Kidney glomerular epithelial cell (primary cell): ENCODE measurements at places on chromosomes 4 and X.

DNA sequence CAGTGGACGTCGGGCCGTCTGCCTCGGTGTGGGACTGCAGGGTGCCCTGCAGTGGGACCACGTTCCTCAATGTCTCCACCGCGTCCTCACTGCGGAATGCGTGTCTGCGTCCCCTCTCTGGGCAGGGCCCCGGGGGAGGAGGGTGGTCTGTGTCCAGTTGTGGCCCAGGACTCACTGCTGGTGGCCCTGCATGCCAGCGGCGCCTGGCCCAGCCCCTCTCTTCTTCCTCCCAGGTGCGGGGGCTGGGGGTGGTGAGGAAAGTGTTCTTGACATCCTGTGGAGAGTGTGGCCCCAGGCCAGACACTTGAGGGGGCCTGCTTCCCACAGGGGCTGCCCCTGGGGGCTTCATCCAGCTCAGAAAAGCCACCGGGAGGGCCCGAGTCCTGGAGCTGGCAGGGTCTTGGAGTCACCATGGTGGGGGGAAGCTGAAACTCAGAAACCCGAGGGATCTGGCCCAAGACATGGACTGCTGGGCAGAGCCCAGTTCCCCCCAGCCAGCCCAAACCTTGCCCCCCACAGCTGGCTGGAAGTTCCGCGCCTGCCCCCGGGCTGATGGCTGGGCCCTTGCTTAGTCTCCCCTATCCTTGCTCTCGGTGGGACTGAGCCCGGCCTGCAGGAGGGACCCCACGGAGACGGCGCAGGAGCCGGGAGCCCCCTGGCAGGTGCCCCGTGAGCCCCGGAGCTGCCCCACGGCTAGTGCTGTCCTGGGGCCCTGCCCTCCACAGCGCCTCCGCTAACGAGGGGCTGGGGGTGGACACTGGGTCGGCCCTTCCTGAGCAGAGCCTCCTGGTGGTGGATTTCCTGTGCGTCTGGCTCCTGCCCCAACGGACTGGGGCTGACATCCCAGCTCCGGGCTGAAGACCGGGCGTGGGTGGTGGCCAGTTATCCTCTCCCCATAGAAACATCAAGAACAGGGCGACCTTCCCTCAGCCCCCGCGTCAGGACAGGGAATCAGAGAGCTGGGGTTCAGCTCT is 2.9 kb downstream of the DOK7 start:
- DNase-seq, result no peak

DNA sequence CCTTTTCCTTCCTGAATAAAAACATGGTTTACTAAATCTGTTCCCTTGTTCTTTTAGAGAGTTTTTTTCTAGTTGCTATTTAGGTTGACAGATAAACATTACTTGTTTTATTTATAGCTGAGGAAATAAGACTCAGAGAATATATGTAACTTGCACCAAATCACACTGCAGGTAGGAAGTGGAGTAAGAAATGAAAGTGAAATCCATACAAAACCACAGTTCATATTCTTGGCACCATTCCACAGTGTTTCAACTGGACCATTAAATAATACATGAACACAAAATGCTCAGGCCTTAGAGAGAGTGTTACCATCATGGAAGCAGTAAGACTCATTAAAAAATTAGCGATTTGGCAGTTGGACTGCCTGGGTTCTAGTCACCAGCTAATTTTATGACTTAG is 326.9 kb upstream of the SLIT2 start:
- DNase-seq, result no peak

GRCh38 chr4:2745981-2746806 is 9.9 kb downstream of the TNIP2 start:
- no peak for DNase-seq

- no peak for DNase-seq
Measured at GRCh38 chr4:54390670-54391069, 161.6 kb downstream of the PDGFRA start.

DNA sequence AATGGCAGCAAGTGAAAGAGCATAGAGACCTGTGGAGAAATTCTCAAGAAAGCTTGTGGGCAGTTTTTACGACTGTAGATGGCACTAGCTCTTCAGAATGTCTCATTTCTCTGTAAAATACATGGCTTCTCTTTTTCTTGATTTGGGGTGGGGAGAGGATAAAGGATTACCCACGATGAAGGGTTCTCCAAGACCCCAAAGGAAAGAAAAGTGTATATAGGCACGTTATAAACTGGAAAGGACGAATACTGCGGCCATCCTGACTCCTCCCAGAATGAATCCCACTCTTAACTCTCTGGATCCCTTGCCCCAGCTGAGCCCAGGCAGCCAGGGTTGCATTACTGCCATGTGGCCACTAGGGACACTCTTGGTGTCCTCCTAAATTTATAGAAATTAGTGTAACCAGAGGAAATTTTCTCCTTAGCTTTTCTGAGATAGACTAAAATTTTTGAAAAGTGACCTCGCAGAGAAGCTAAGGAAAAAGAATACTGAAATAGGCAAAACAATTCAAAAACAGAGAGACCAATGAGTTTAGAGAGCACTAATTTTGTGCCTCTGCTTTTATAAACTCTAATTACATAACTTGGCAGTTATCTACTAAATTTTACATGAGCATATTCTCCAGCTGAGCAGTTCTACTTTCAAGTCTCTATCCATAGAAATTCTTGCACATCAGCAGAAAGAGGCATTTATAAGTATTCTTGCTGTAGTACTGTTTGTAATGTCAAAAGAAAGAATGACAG is 37.8 kb upstream of the PCDH19 start:
- DNase-seq, result no peak

GRCh38 chrX:107753187-107753586 is 22.4 kb downstream of the TSC22D3 start:
- DNase-seq, result no peak

- no peak for DNase-seq
Measured at GRCh38 chrX:15404401-15405096, 20.3 kb upstream of the VEGFD start.

- DNase-seq, result peak; percentile 2
Measured at GRCh38 chr4:185384930-185385331, 10.8 kb downstream of the LRP2BP start.

DNA sequence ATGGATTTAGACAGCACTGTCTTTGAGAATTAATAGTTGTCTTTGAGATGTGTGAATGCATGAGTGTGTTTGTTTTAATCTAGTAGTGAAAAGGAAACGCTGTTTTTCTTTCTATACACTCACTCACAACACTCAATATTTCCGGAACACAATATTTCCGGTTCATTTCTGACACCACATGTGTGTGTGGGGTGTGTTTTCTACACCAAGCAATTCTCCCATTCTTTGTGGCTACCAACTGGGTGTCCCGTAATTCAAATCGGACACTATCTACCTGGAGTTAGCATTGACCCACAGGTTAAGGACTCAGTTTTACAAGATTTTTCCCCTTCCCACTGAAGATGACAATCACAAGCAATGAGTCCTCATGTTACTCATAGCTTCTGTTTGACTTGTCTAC is 113.9 kb downstream of the SNCA start:
- DNase-seq, result no peak

DNA sequence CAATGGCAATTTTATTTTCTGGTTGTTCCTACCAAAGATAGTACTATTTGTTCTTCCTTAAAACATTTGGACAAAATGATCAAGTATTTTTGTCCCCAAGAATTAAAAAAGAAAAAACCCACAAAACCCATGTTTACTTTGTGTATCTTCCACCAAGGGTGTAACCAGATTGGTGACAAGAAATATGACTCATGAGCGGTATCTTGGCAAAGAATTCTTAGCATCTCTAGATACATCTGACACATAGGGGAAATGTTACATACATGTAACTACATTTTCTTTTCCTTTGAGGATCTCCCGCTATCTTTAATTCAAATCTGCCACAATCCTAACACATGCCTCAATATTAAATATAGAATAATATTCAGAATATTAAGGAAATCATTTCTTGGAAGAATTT is 78.7 kb downstream of the WDFY3 start:
- no peak for DNase-seq

- no peak for DNase-seq
Measured at GRCh38 chr4:90162566-90162965, 35.4 kb downstream of the CCSER1 start.

- DNase-seq, result no peak
Measured at GRCh38 chrX:1094566-1095333, 117.7 kb downstream of the CRLF2 start.

- DNase-seq, result no peak
Measured at GRCh38 chr4:93876754-93877153, 48.2 kb downstream of the ATOH1 start.

- DNase-seq, result no peak
Measured at GRCh38 chrX:12919051-12919450, 12.6 kb downstream of the TLR8 start.

DNA sequence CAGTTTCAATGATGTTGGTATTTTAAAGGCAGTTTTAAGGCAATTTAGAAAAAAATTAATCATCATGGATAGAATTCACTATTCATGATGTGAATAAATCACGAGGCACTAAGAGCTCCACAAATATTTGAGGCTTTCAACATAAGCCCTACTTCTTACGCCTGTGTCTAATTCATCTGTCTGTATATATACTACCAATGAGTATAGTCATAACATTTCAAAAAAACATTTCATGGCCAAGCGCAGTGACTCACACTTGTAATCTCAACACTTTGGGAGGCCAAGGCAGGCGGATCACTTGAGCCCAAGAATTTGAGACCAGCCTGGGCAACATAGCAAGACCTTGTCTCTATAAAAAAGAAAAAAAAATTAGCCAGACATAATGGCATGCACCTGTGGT is 56.5 kb downstream of the FBXL5 start:
- DNase-seq, result no peak

GRCh38 chrX:40009890-40010289 is 87.9 kb downstream of the BCOR start:
- DNase-seq, result no peak

- no peak for DNase-seq
Measured at GRCh38 chr4:72186714-72187113, 154.9 kb downstream of the NPFFR2 start.

- no peak for DNase-seq
Measured at GRCh38 chr4:8332891-8333331, 63.4 kb downstream of the HTRA3 start.

- DNase-seq, result peak; percentile 54
Measured at GRCh38 chr4:23333556-23333945, 556.3 kb downstream of the PPARGC1A start.

DNA sequence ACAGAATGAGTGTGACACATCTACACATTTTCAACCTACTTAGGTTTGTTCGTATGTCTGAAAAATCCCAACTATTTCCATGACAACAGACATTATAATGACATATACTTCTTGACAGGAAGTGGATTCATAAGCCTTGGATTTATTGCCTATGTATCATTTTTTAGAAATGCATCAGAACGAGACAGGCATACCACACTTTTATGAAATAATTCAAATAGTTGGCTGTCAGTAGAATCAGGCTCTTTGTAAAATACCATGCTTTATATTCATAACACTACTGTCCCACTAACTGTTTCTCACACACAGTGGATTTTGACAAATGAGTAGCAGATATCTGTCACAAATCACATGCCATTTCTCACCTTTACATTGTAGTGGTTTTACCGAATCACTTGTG is 173.2 kb downstream of the BEND2 start:
- DNase-seq, result no peak

DNA sequence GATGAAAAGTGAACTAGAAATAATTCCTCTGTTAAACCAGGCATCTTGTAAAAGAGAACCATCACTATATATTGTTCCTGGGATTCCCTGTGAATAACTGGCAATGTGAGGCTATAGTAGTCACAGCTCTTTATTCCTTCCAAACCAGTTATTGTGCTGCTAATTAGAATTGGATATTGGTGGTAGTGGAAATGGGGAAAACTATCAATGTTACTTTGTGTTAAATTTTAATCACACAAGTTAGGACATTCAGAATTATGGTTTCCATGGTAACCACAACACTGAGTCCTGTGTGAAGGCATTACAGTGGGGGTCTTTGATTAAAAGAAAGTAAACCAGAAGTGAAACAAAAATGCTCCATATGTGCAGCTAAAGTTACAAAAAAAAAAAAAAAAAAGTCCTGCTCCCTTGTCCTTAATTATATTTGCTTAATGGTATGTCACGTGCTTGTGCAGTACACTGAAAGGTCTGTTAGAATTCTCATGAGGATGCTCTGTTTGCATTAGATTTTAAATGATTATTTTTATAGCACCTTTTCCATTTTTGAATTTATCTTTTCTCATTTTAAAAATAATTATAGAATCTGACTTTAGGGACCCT is 200.4 kb downstream of the ADGRL3 start:
- DNase-seq, result no peak

- no peak for DNase-seq
Measured at GRCh38 chr4:182576601-182577289, 333.5 kb downstream of the TENM3 start.

DNA sequence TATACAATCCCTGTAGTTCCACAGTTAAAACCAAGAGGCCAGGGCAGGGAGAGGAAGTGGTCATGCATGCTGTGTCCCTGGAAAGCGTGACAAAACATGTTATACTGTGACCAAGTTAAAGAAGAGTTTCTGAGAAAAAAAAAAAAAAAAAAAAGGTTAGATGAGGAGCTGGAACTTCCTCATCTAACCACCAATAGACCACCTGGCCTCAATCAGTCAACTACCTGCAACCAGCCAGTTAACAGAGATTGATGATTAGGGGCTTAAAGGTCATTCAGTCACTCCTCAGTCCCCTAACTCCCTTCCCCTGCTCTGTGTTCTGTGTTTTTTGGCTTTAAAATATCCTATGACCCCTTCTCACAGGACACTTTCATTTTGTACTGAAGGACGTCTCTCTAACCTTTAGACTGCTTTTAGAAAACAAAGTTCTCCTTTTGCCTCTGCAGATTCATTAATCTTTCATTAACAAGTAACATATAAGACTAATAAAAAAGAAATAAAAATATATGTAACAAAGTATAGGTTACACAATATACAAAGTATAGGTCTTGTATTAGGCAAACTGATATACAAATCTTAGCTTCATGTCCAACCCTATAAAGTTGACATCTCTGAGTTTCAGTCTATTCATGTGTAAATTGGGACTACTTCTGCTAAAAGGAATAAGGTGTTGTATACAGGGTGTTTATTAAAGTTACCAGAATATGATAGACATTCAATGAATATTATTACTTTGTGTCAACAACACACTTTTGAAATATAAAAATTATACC is 179.1 kb upstream of the NDST4 start:
- no peak for DNase-seq

GRCh38 chr4:184355111-184355604 is 119.2 kb downstream of the IRF2 start:
- peak; percentile 45 for DNase-seq

DNA sequence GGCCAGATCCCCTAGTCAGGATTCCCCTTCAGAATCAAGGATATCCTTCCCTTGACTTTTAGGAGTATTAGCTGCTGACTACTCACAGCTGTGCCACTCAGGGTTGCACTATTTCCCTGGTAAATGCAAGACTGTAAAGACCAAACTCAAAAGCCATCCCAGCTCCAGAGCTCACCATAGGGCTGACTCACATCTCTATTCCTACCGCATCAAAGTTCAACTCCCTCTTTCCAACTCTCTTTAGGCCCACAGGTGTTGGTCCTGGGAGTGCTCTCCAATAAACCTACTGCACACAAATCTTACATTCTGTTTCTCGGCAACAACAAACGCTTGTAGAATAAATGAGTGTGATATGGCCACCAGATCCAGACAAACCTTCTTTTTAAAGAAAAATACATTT is 109.6 kb downstream of the PPP3CA start:
- DNase-seq, result no peak
